ENCODE measurements at places on chromosomes 2 and 18. TPM values are rescaled to one million over a fixed set of nuclear protein-coding genes. Genes with fewer than 3 reads are reported as not detected.

METTL4 gene
- total RNA-seq, result 5.2 TPM

ASB18 gene
- not detected for total RNA-seq

PAX3 gene
- not detected for total RNA-seq

C1QL2 gene
- 1.4 TPM for total RNA-seq

ACADL gene
- 54.0 TPM for total RNA-seq

- H3K4me1 ChIP-seq, result no peaks in the 10 kb centered on the region
- no peaks in the 10 kb centered on the region for H3K27me3 ChIP-seq
- H3K36me3 ChIP-seq, result no peaks in the 10 kb centered on the region
- H3K4me3 ChIP-seq, result no peak overlapping the region
- no peak for DNase-seq
These were observed 976.2 kb upstream of the CDH2 start for GRCh38 chr18:29153091-29153490.

- no peak overlapping the region for H3K4me3 ChIP-seq
- H3K36me3 ChIP-seq, result no peaks in the 10 kb centered on the region
- H3K4me1 ChIP-seq, result no peaks in the 10 kb centered on the region
- no peak overlapping the region for H3K27ac ChIP-seq
- DNase-seq, result no peak
These were observed 310.4 kb downstream of the LRRTM1 start for GRCh38 chr2:79994161-79994560.

GRCh38 chr2:99569386-99569785 lies 79.6 kb upstream of the REV1 start:
- H3K27me3 ChIP-seq, result no peaks in the 10 kb centered on the region
- no peak overlapping the region for H3K27ac ChIP-seq
- no peaks in the 10 kb centered on the region for H3K36me3 ChIP-seq

- DNase-seq, result no peak
- H3K27ac ChIP-seq, result no peak overlapping the region
- H3K27me3 ChIP-seq, result no peaks in the 10 kb centered on the region
- H3K4me3 ChIP-seq, result no peak overlapping the region
- H3K36me3 ChIP-seq, result no peaks in the 10 kb centered on the region
These were observed 123.0 kb downstream of the RTN4 start for GRCh38 chr2:54927085-54927750.

DNA sequence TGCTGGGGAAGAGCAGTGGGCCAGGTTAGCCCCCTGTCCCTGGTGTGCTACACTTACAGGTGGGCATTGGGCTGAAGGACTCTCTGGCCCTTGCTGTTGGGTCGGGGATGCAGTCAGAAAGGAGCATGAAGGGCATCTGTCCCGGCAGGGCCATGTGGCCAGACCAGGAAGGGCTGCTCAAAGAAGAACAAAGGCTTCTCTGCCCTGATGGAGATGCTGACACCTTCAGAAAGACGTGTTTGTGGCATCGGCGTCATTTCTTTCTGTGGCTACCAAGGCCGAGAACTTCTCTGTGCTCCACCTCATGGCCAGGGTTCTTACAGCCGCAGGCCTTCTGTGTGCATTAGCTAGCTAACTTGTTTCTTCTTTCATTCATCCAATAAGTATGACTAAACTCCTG lies 239.1 kb downstream of the FAM210A start:
- DNase-seq, result no peak
- H3K27me3 ChIP-seq, result no peaks in the 10 kb centered on the region
- H3K36me3 ChIP-seq, result no peaks in the 10 kb centered on the region
- no peaks in the 10 kb centered on the region for H3K4me1 ChIP-seq

- H3K4me3 ChIP-seq, result no peak overlapping the region
- no peaks in the 10 kb centered on the region for H3K36me3 ChIP-seq
- no peaks in the 10 kb centered on the region for H3K4me1 ChIP-seq
- DNase-seq, result no peak
- no peak overlapping the region for H3K27ac ChIP-seq
- H3K27me3 ChIP-seq, result no peaks in the 10 kb centered on the region
These were observed 418.0 kb downstream of the THSD7B start for GRCh38 chr2:137183206-137183898.
